ENCODE measurements at places on chromosomes 16 and 17.
A peak's percentile ranks its signal among the peaks of the same experiment; 100 is the strongest.

DNA sequence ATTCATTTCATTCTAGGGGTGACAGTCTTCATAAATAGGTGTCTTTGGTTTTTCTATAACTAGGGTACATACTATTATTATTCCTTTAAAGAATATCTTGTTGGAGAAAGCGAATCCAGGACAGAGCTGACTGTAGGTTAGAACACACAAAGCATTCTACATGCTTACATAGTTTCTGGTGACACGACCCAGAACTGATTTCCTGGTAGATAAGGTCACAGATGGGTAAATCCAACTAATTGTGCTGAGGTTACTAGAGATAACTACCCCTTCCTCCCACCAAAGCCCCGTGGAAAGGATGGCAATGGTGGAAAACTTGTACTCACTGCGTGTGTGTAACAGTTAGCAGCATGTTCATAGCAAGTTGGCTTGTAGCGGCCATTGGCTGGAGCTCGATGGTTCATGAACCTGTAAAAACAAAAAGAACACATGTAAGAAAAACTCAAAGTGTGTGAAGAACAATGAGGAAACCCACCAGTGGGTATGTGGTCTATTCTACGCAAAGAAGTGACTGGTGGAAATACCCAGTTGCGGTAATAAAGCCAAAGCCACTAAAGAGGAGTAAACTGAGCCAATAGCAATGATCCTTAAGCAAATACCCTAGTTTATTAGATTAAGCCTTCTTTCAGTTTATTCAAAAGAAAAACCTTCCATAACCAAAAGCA, 7.7 kb downstream of the MMD start:
- no peak for DNase-seq

DNA sequence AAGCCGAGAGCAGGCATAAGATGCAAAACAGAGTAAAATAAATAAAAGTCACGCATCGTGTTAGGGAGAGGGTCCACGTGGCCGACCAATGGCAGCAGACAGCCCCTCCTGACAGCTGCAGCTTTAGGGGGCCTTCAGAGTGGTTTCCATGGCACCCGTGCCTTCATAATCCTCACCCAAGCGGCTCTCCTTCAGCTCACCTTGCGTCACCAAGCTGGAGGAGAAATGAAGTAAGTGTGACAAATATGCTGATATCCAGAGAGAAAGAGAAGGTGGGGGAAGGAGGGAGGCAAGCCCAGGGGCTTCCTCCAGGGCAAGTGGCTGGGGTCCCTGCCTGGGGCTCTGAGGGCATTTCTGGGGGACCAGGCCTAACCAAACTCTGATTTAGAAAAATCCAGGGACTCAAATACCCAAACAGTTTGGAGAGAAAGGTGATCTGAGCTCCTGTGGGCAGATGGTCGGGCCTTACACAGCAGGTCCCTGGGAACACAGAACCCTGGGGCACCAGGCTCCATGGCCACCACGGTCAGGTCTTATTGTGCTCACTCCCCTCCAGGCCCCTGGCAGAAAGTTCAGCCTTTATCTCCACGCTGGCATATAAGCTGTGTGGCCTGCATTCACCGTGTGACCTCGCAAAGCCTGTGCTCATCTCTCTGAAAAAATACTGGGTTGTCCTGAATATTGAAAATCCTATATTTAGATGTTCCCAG, 80.7 kb upstream of the TNRC6C start:
- DNase-seq, result no peak

DNA sequence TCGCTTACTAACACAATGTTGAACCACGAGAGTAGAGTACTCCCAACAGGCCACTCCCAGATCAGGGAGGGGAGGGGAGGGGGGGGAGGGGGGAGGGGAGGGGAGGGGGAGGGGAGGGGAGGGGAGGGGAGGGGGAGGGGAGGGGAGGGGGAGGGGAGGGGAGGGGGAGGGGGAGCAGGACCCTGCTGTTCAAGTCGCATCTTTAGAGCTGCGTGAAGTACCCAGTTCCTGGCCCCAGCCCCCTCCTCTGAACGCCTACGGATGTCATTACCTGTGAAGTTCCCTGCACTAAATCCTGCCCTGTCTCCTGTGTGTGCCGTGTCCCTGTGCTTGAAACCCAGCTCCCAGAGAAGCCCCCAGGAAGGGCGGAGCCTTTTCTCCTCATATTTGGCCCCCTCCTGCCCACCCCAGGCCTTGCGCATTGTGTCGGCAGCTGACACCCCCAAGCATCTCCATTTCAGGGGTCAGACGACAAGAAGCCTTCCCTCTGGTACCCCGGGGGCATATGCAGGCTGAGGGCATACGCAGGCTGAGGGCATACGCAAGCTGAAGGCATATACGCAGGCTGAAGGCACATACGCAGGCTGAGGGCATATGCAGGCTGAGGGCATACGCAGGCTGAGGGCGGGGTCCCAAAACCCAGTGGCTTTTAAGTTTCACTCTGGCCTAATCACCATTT, 330.2 kb downstream of the C16orf95 start:
- no peak for DNase-seq

GRCh38 chr17:82003411-82004381, 19.0 kb downstream of the CENPX start:
- DNase-seq, result no peak

DNA sequence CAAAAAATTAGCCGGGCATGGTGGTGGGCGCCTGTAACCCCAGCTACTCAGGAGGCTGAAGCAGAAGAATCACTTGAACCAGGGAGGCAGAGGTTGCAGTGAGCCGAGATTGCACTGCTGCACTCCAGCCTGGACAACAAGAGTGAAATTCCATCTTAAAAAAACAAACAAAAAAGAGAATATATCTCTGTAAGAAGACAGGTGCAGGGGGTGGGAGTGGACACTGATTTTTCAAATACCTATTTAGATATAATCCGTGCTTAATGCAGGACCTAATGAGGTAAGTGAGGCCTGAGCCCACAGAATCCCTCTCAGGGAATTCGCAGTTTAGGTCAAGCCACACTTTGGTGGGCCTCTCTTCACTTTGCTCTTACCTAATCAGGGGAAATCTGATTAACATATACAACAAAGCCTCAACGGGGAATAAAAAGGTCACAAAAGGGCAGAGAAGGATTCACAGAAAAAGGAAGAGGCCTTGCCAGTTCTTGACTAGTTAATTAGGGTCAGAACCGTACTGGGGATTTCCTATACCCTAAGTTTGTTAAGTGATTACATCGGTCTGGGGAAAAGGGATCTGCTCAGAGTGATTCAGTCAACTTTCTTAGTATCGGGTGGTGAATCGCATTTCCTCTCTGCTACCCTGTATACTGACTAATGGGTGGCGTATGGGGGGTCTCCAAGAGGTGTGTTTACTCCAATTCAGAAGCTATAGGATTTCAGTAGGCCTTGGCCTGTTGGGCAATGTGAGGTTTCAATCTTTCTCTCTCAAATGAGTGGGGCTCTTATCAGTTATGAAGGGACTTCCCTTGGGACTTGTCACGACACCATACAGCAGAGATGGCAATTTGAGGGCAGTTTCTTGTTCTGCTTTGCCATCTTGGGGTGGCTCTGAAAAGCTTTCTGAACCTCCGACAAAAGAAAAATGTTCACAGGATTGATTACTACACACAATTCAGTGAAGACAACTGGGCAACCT, 1.9 kb upstream of the NFAT5 start:
- peak; percentile 36 for DNase-seq

DNA sequence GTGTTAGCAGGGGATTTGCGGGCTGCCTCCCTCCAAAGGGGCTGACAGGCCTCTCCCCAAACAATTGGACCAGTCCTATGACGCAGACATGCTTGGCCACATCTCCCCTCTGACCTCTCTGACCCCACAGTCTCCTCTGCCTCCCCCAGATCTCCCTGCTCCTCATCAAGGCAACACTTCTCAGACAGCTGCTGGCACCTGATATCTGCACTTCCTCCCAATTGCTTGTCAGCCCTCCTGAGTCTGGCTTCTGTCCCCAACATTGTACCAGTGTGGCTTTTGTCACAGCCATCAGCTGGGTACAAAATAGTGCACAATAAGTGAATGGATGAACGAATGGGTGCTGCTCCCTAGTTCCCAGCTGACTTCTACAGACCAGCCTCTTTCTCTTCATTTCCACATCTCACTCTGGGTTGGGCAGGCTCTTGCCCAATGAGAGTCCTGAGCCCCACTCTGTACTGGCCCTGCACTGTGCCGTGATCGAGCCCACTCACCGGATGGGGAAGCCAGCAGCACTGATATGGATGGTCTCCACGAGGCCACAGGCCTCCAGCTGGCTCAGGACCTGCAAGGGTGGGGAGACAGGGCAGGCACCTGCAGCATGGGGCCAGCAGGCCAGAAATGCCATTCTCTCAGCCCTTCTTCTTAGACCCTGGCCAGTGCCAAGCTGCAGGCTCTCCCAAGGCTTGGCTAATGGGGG, 17.1 kb downstream of the ZNHIT3 start:
- no peak for DNase-seq

DNA sequence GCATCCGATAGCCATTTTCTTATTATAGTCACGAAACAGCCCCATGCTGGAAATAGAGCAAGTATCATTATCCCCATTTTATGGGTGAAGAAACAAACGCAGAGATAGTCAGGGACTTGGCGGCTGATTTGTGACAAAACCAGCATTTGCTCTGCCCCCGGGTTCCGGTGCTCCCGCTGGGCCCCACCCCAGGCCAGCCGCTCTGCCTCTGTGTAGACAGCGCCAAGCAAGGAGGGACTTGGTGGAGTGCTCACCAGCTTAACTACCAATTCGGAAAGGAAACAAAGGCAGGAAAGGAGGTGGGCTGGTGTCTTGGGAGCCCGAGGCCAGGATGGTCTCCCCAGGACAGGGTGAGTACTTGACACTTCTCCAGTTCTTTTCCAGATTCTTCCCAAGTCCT, 10.0 kb downstream of the SRL start:
- DNase-seq, result no peak

GRCh38 chr16:87570938-87571867, 31.1 kb upstream of the JPH3 start:
- no peak for DNase-seq

DNA sequence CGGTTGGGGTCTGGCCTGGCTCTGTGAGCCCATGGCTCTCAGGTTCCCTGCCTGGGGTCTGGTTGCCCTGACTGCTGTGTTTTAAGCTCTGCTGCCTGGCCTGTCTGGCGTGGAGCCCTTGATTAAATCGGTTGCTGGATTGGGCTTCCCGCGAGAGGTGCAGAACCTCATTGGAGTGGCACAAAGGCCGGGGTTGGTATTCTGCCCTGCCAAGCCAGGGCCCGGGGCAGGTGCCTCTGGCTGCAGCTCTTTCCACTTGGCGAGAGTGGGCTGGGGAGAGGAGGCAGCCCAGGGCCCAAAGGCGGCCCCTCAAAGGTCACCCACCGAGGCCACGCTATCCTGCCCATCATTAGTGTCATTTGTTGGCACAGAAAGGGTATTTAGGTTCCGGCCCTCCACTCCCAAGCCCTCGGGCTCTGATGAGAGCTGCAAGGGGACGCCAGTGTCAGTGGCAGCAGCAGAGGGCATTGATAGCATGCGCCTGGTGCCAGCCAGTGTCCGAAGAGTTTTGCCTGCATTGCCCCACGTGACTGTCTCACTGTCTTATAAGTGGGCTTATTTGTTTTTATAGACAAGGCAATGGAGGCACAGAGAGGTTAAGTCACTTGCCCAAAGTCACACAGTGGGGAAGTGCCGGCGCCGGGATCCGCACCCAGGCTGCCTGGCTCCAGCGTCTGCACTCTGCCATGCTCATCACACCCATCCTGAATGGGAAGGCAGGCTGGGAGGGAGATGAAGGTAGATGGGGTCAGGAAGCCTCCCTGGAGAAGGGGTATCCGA, 68.0 kb upstream of the CIBAR2 start:
- no peak for DNase-seq
